ENCODE measurements at places on chromosomes 3 and 15. TPM values are rescaled to one million over a fixed set of nuclear protein-coding genes. Genes with fewer than 3 reads are reported as not detected.

Gene SCAANT1
- total RNA-seq, result not detected

Gene CLN6
- 40.7 TPM for total RNA-seq

Gene GHSR
- not detected for total RNA-seq

DNA sequence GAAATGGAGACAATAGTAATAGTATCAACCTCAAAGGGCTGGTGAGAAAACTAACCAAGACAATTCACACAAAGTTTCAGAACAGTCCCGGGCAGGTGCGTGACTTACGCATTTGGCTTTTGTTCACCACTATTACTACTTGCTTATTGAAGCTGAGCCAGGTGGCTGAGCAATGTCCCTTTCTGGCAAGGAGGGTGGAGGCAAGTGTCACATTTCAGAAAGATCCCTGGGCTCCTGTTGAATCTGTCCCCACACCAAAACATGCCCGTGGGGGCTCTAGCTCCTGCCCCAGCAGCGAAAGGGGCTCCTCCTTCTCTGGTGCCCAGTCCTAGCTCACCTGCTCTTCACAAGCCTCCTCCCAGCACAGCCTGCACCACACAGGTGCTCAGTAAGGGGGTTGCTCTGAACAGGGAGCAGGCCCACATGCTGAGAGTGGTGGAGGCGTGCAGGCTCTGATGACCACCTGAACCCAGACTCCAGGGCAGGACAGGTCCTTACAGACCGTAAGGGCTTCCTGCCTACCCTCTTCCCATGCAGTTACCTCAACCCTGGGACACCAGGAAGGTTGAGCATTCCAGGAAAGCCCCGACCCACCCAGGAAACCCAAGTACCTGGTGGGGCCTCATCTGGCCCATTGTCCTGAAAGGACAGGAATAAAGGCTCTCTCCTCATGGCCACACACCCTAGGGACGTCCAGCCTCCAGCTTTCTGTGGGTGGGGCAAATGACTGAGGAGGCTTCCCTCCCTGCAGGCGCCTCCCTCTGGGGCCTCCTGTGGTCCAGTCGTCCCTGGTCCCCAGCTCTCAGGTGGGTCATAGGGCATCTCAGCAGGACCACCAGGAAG is 32.6 kb downstream of the SEMA7A start:
- peak overlapping the region; percentile 67 for H3K4me3 ChIP-seq
- H3K4me1 ChIP-seq, result peaks cover 95% of the 10 kb centered on the region
- no peaks in the 10 kb centered on the region for H3K36me3 ChIP-seq
- no peaks in the 10 kb centered on the region for H3K27me3 ChIP-seq
- H3K27ac ChIP-seq, result peak overlapping the region; percentile 79

DNA sequence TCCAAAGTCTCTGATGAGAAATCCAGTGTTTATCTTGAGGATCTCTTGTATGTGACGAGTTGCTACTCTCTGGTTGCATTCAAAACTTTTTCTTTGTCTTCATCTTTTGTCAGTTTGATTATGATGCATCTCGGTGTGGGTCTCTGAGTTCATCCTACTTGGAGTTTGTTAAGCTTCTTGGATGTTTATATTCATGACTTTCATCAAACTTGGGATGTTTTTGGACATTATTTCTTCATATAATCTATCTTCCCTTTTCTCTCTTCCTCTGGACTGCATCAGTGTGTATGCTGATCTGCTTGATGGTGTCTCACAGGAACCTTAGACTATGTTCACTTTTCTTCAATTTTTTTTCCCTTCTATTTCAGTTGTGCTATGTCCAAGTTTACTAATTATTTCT is 320.4 kb downstream of the TLE3 start:
- no peak overlapping the region for H3K27ac ChIP-seq
- H3K4me1 ChIP-seq, result peaks cover 10% of the 10 kb centered on the region
- peaks cover 6% of the 10 kb centered on the region for H3K36me3 ChIP-seq
- no peak overlapping the region for H3K4me3 ChIP-seq
- no peak for DNase-seq

- H3K36me3 ChIP-seq, result no peaks in the 10 kb centered on the region
- DNase-seq, result no peak
- no peaks in the 10 kb centered on the region for H3K4me1 ChIP-seq
- H3K27ac ChIP-seq, result no peak overlapping the region
Measured at GRCh38 chr3:13793451-13793850, 86.4 kb downstream of the WNT7A start.

DNA sequence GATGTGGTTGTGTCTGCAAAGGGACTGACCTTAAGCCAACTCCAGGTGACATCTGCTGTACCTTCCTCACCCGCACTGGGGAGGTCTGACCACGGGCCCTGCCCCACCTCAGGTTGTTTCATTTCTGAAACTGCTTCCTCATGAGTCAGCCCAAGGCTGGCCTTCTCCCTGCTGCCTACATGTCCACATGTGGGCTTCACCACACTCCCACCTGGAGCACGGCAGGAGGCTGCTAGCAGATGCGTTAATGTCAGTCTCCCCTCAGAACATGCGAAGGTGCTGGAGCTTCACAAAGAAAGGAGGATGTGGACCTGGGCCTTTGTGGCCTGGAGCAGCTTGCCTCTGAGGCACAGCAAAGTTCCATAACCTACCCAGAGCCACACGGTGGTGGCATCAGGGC is 69.4 kb upstream of the PLXNA1 start:
- peaks cover 37% of the 10 kb centered on the region for H3K4me1 ChIP-seq
- no peaks in the 10 kb centered on the region for H3K27me3 ChIP-seq
- H3K27ac ChIP-seq, result no peak overlapping the region
- peaks cover 4% of the 10 kb centered on the region for H3K36me3 ChIP-seq
- H3K4me3 ChIP-seq, result no peak overlapping the region

GRCh38 chr3:196621611-196622010 is 17.9 kb upstream of the NRROS start:
- H3K4me1 ChIP-seq, result peaks cover 45% of the 10 kb centered on the region
- H3K27me3 ChIP-seq, result no peaks in the 10 kb centered on the region
- no peak overlapping the region for H3K4me3 ChIP-seq
- no peak for DNase-seq

GRCh38 chr3:53224026-53224425 is 31.8 kb downstream of the TKT start:
- H3K36me3 ChIP-seq, result peaks cover 2% of the 10 kb centered on the region
- DNase-seq, result no peak
